Pons (tissue), 1 donor: ENCODE measurements at places on chromosomes 5 and 9.

GRCh38 chr9:33468797-33469621 lies 4.7 kb downstream of the NOL6 start:
- no peak for DNase-seq

- DNase-seq, result no peak
Observed at GRCh38 chr9:121801579-121801978, 150.1 kb downstream of the DAB2IP start.

DNA sequence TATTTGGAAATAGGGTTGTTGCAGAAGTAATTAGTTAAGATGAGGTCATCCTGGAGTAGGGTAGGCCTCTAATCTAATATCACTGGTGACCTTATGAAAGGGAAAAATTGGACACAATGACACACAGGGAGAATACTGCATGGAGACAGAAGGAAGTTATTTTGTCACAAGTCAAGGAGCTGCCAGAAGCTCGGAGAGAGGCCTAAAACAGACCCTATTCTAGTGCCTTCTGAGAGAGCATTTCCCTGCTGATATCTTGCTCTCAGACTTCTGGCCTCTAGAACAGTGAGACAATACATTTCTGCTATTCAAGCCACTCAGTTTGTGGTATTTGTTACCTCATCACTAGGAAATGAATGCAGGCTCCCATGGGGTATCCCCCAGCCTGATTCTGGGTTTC lies 332.9 kb downstream of the CSNK1G3 start:
- DNase-seq, result no peak

DNA sequence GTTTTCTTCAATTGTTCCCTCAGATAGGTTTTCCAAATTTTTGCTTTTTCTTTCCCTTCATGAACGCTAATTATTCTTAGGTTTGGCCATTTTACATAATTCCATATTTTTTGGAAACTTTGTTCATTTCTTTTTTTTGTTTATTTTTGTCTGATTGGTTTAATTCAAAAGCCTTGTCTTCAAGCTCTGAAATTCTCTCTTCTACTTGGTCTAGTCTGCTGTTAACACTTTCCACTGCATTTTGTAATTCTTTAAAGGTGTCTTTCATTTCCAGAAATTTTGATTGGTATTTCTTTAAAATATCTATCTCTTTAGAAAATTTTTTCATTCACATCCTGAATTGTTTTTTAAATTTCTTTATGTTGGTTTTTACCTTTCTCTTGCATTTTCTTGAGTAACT lies 63.9 kb upstream of the VLDLR start:
- DNase-seq, result no peak

GRCh38 chr5:172749881-172750633 lies 20.9 kb downstream of the DUSP1 start:
- DNase-seq, result peak; percentile 37

DNA sequence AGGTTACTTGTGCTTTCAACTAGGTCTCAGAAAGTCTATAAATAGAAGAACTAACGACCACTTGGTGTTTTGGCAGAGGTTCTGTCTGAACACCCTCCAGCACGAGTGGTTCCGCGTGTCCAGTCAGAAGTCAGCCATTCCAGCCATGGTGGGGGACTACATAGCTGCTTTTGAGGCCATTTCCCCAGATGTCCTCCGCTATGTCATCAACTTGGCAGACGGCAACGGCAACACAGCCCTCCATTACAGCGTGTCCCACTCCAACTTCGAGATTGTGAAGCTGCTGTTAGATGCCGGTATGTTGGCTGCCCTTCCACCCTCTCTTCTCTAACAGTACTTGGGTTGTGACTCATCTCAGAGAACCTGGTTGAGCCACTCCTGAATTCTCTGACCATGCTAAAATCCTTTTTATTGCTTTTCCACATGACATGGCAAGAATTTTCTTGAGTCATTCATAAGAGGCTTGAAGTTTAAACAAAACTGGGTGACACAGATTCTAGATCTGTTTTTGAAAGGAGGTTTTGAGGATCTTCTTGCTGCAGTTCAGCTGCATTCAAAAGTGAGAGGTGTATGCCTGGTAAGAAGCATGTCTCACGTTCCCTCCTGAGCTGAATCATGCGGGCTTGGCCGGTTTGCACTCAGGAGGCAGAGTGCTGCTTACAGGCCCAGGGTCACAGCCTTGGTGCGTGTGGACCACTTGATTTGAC lies 103.1 kb upstream of the DMRT1 start:
- no peak for DNase-seq
